ENCODE measurements at places on chromosomes 4 and X.

GRCh38 chr4:47315346-47315745 lies 148.2 kb downstream of the COMMD8 start:
- no peak for DNase-seq

- DNase-seq, result no peak
These were observed 57.3 kb downstream of the CLDN22 start for GRCh38 chr4:183262776-183263100.

DNA sequence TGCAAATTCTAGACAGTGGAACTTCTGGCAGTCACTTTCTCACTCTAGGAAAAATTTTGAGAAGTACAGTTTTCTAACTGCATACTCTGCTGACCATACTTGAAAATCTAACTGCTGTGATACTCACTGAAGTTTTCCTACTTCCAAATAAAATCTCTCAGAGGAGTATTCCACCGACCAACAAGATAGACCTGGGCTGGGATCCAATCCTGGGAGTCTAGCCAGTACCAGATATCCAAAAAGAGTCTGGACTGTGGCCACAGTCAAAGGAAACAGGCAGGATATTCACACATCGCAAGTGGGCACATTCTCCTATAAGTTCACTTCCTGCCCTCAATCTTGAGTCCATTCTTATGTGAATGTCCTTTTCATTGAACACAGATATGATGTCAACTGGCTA lies 1138.7 kb upstream of the PCDH7 start:
- DNase-seq, result no peak

DNA sequence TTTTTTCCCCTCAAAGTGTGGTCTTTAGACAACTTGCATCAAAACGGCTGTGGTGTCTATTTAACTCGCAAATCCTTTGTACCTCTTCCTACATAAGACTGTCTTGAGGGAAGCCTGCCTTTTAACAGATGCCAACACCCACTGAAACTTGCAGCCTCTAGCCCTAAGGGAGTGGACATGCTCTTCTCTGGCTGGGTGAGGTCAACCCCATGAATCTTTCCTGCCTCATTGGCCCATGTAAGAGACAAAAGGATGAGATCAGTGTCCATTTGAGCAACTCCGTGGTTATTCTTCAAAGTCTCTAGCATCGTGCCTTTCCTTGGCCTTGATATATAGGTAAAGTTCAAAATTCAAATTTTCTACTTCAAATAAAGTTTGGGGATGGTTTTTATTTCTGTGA lies 134.7 kb downstream of the SHROOM3 start:
- no peak for DNase-seq

- DNase-seq, result no peak
These were observed 100.5 kb downstream of the CLNK start for GRCh38 chr4:10584042-10584441.

DNA sequence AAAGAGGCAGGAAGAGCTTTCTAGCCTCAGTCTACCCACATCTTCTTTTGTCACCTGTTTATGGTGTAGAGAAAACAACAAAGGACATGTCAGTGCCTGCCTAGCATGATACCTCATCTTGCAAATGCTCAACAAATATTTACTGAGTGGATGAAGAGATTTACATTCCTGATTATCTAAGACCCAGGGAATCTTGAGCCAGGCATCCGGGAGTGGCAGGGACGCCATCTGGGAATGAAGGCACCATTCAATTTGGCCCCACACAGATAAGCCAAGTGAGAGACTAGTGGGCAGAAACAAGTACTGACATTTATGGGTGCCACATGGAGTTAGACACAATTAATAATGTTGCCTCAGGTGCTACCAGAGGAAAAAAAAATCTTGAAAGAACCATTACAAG lies 36.8 kb upstream of the CASK start:
- DNase-seq, result no peak

- no peak for DNase-seq
These were observed 945.9 kb upstream of the NDST4 start for GRCh38 chr4:116059361-116059760.

GRCh38 chr4:663438-664428 lies 10.3 kb downstream of the ATP5ME start:
- DNase-seq, result peak; percentile 83

DNA sequence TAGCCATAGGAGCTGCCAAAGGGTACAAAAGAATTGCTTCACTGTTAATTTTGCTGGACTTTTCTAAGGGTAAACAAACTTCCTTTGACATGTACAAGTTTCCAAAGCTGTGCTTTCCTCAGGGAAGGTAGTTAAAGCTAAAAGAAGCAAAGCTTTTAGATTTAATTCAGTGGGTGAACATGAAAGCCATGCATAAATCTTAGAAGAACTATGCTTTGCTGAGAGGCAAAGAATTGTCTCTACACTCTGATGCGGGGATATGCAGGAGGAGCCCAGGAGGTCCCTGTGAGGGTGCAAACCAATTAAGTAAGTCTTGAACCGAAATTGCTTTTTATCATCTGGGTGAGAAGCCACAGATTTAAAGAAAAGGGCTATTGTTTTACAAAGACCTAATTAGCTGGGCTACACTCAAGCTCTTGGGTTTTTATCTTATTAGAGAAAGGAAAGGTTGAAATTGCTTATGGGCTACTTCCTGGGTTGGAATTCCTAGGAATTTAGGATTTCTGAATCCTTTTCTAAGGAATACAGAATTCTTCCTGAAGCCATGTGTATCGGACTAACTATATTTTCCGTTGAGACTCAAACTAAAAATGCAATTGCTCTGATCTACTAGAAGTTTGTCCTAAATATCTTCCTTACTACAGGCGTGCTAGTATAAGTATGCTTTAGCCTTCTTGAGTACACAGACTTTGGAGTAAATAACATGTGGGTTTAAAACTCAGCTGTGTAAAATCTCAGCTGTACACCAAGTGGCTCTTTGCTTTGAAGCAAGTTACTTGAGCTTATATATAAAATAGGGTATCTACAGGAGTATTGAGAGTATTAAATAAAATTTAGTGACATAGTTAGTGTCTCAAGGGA lies 188.4 kb upstream of the ANK2 start:
- no peak for DNase-seq

GRCh38 chr4:82640540-82640939 lies 78.8 kb upstream of the TMEM150C start:
- DNase-seq, result no peak

GRCh38 chrX:96576368-96576767 lies 108.3 kb upstream of the DIAPH2 start:
- no peak for DNase-seq

- no peak for DNase-seq
These were observed 71.2 kb downstream of the BEND2 start for GRCh38 chrX:18149454-18149853.

DNA sequence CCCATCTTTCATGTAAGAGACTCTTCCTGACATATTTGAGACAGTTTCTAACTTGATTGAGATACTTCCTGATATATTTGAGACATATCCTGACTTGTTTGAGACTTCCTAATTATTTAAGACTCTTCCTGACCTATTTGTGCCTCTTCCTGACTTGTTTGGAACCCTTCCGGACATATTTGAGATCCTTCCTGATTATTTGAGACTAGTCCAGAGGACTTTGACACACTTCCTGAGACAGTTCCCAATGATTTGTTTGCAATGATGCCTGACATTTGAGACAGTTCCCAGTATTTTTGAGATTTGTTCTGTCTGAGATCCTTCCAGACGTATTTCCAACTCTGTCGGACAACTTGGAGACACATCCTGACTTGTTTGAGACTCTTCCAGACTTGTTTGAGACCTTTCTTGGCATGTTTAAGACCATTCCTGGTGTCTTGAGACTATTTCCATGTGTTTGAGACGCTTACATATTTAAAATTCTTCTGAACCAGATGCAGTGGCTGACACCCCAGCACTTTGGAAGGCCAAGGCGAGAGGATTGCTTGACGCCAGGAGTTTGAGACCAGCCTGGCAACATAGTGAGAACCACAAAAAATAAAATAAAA lies 118.9 kb upstream of the USP9X start:
- no peak for DNase-seq

DNA sequence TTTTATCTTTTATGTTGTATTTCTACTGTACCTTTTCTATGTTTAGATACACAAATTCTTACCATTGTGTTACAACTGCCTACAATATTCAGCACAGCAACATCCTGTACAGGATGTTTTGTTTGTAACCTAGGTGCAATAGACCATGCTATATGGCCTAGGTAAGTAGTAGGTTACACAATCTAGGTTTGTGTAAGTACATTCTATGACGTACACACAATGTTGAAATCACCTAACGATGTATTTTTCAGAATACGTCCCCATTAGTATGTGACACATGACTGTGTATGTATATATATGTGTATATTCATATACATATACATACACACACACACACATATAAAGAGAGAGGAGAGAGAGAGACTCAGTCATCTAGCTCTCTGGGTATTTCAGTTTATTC lies 103.5 kb downstream of the CLNK start:
- DNase-seq, result no peak

- DNase-seq, result no peak
These were observed 11.1 kb downstream of the TBL1X start for GRCh38 chrX:9475984-9476383.

DNA sequence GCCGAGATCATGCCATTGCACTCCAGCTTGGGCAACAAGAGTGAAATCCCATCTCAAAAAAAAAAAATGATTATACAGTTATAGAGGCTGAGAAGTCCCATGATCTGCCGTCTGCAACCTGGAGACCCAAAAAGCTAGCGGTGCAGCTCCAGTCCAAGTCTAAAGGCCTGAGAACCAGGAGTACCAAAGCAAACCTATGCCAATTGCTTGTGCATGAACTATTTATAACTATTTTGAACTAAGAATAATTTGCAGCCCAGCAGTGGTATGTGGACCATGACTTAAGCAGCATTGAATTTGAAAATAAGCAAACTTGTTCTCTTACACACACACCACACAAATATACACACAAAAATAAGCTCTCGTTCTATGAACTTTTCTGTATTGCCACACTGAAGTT lies 51.8 kb downstream of the TASL start:
- DNase-seq, result no peak

- DNase-seq, result peak; percentile 5
These were observed 418.2 kb downstream of the STIM2 start for GRCh38 chr4:27278615-27279375.

DNA sequence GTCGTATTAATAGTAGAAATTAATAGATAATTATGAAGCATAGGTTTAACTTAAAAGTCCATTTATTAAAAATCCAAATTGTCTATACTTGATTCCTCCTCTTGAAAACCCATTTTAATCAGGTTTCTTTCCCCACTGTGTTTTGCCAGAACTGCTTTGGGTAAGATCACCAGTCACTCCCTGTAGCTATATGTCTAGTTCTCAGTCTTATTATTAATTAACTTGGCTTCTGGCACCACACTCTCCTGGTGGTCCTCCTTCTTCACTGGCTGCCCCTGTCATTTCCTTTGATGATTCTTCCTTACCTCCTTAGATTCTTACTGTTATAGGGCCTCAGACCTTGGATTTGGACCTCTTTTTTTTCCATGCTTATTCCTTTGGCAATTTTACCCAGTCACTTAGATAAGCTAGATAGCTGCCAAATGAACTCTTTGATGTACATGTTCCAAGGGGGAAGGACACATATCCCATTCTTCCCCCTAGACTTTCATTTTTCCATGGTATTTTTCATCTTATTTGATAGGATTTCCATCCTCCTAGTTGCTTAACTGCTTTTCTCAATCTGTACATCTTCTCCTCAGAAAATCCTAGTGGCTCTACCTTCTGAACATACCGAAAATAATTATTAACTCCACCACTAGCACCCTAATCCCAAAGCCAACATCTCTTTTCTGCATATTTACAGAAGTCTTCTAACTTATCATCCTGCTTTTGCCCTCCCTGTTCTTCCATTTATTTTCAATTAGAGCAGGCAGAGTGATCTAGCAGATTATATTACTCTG lies 24.5 kb downstream of the GIMD1 start:
- DNase-seq, result no peak

DNA sequence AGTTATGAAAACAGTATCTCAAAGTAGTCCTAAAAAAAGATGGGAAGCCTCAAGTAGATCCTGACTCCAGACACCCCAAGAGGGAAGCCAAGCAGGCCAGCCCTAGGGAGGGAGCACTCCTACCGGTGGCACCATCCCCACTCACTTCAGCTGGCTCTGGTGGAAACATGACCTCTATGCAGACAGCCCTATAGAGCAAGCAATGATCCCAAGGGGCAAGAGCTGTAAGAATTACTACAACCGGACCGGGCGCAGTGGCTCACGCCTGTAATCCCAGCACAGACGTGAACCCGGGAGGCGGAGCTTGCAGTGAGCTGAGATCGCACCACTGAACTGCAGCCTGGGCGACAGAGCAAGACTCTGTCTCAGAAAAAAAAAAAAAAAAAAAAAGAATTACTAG lies 5.7 kb downstream of the LETM1 start:
- DNase-seq, result no peak

DNA sequence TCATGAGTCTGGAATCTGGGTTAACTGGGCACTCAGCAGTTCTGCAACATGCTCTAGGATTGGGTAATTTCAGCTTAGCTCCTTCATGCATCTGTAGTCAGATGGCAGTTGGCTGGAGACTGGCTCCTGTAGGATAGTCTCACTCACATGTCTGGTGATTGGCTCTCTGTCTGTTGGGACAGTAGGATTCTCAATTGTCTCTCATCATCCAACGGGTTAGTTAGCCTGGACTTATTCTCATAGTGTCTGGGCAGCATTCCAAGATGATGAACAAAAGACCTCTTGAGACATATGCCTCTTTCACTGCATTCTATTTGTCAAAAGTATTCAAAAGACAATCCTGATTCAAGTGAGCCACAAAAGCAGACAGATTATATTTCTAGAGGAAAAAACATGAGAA lies 795.6 kb upstream of the GALNTL6 start:
- DNase-seq, result no peak

DNA sequence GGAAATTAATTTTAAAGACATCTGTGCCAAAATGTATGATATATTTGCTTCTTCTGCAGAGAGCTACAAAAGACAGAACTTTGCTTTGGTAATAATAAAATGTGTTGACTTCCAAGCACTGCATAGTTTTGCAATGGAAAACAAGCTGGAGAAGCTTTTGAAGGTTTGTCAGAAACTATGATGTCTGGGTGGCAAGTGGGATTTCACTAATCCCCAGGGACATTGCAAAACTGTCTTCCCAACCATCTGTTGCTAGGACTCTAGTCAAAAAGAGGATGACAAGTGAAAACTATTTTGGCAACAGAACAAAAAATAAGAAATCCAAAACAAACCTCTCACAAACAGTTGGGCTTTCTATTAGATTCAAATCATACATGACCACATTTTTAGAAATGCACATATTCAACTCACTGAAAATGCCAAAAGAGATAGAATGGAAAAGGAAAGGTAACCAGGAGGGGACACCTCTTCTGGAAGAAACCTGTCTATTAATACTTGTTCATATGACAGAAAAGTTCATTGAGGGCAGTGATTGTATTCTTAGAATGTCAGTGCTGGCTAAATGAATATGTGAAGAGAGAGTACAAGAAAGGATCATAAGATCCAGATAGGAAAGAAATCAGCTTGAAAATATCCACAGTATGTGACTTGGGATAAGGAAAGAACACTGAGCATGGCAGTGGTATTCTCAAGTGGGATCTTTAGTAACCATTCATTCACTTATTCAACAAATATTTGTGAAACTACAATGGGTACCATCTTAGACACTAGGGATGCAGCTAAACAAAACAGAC lies 228.0 kb downstream of the RASL11B start:
- no peak for DNase-seq

Data from stimulated activated naive CD8-positive, alpha-beta T cell treated with anti-CD3 and anti-CD28 coated beads, Interleukin-15, Interleukin-2, amounts not matched to agents 100 U/mL and 50 U/mL, for 24 hours (primary cell).